ENCODE measurements at places on chromosomes 13 and 19.
A peak's percentile ranks its signal among the peaks of the same experiment; 100 is the strongest.

GRCh38 chr19:48271531-48272151 lies 1.8 kb downstream of the ZNF114 start:
- peak; percentile 29 for DNase-seq

DNA sequence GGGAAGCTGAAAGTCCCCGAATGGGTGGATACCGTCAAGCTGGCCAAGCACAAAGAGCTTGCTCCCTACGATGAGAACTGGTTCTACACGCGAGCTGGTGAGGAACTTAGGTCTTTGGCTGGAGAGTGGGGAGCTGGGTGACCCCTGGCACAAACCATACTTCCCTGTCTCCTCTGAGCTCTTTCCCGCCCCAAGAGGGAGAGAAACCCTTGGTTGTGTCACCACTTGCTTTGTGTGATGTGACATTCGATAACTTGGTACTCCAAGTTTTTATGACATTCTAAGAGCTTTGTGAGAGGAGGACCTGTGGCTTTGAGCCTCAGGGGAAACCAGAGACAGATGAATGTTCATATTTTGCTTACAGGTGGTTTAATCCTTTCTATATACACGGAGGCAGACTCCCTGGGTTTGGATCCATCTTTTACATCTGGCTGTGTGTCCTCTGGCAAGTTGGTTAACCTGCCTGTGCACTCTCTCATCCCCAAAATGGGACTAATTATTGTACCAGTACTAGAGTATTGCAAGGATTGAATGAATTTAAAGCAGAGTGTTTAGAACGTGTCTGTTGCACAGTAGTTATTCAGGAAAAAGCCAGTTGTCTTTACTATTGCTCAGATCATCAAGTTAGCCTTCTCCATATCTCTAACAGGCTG lies 1.2 kb downstream of the RPS19 start:
- no peak for DNase-seq

GRCh38 chr13:67148161-67148571 lies 82.0 kb downstream of the PCDH9 start:
- DNase-seq, result no peak

GRCh38 chr13:57740719-57741118 lies 109.2 kb downstream of the PCDH17 start:
- DNase-seq, result no peak

DNA sequence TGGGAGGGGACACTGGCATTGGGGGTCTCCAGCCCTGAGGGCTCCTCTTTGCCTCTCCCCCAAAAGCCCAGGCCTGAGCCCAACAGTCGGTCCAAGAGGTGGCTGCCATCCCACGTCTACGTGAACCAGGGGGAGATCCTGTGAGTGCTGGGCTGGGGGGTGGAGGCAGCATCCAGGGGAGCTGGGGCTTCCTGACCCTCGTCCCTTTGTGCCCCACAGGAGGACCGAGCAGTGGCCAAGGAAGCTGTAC lies 6.8 kb downstream of the PTOV1 start:
- DNase-seq, result no peak

GRCh38 chr13:23212671-23213070 lies 31.9 kb downstream of the SGCG start:
- DNase-seq, result no peak

- DNase-seq, result peak; percentile 53
These were observed 2.8 kb downstream of the UBA2 start for GRCh38 chr19:34430738-34431625.

DNA sequence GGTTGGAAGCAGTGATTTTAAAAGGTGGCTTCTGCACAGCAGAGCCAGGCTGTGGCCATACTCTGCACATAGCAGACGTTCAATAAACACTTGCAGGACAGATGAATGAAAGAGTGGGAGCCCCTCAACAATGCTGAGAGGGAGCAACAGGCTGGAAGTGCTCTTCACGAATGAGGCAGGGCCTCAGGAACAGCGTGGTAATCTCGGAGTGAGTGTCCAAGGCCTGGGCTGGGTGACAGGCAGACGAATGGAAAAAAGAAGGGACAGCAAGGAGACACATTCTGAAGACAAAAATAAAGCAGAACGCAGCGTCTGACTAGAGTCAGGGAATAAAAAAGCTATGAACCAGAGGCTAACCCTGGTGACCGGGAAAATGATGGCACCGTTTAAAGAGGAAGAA lies 11.1 kb downstream of the GJA3 start:
- no peak for DNase-seq

GRCh38 chr13:74922963-74923362 lies 559.0 kb downstream of the TBC1D4 start:
- no peak for DNase-seq

DNA sequence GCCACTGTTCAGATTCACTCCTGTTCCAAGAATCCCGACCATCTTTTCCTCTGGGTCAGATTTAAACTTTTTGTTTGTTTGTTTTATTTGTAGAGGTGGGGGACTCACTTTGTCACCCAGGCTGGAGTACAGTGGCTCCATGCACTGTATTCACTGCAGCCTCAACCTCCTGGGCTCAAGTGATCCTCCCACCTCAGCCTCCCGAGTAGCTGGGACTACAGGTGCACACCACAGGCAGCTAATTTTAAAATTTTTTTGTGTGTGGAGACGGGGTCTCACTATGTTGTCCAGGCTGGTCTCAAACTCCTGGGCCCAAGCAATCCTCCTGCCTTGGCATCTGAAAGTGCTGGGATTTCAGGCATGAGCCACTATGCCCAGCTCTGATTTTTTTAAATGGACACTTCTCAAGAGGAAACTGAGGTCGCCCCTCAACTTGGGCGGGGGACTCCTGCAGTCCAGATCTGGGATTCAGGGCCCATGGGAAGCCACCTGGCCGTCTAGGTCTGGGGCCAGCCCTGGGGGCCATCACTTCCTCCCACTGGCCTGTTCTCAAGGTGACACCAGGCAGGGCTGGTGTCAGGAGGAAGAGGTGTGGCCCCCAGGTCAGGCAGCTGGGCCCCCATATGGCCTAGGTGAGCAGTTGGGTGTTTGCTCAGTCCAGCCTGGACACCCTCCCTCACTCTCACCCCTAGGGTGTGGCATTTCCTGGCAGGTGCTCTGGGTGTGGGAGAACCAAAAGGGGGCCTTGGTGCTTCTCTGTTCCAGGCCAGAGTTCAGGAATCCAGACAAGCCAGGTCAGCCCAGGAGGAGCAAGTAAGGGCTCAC lies 1.3 kb downstream of the B3GNT3 start:
- DNase-seq, result no peak

DNA sequence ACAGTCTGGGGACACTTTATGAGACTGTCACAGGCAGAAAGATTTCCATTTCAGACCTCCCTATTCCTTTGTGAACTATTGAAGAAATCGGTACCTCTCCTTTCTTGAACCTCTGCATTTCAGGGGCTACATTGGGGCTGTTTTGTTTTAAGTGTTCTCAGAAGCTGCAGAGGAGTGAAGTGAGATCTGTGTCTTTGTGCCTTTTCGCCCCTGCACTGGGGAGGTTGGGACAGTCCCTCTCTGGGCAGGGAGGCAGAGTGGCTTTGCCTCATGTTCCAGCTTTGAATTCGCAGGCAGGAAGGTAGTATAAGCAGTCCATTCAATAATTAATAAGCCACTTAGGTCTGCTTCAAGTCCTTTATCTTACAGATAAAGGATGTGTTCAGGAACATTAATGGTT lies 9.5 kb upstream of the AMER2 start:
- no peak for DNase-seq

- no peak for DNase-seq
These were observed 94.2 kb downstream of the ZDHHC20 start for GRCh38 chr13:21364916-21365315.

DNA sequence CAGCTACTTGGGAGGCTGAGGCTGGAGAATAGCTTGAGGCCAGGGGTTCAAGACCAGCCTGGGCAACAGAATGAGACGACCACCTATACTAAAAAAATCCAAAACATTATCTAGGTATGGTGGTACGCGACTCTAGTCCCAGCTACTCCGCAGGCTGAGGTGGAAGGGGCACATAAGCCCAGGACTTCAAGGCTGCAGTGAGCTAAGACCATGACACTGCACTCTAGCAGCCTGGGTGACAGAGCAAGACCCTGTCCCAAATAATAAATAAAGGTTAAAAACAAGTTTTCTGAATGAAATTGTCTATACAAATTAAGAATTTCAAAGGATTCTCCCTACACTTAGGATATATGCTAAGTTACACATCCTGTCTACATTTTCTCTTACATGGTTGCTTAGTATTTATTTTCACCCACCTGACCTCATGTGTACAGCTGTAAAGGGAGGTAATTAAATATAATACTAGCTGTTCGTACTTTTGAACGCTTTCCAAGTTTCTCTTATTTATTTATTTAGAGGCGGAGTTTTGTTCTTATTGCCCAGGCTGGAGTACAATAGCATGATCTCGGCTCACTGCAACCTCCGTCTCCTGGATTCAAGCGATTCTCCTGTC lies 1.6 kb downstream of the SLC25A30 start:
- no peak for DNase-seq

DNA sequence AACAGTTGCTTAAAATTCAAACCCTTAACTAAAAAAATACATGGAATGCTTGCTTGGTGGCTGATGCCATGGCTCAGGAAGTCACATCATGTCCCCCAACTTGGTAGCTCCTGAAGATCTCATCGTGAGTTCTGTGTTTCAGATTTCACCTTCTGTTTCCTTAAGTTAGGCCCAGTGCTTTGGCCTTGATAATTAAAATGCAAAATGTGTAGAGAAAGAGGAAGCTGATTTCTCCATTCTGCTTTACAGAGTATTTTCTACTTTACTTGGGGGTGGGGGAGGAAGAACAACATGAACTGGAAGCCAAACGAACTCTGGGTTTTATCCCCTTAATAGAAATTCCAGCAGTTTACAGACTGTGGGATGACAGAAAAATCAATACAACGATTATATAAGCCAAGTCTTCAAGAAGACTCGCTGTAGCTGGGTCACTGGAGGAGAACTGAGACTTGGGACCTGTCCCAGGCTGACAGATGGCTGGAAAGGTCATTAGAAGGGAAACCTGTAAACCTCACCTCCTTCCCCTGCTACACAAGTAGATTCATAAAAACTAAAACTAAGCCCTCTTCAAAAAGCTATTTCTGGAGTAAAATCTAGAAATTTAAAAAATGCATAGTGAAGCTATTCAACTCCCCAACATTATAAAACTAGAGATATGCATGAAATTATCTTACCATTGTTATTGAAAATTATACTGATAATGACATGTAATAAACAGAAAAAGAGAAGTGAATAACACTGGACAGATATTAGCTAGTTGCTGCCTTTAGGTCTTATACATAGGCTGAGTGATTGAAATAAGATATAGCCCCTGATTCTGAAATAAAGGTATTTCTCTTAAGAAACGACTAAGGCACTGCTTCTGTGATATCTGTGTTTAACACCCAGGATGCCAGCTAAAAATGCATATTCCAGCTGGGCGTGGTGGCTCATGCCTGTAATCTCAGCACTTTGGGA lies 22.1 kb upstream of the GGACT start:
- DNase-seq, result no peak

GRCh38 chr19:39082745-39083598 lies 1.2 kb upstream of the ACP7 start:
- no peak for DNase-seq

DNA sequence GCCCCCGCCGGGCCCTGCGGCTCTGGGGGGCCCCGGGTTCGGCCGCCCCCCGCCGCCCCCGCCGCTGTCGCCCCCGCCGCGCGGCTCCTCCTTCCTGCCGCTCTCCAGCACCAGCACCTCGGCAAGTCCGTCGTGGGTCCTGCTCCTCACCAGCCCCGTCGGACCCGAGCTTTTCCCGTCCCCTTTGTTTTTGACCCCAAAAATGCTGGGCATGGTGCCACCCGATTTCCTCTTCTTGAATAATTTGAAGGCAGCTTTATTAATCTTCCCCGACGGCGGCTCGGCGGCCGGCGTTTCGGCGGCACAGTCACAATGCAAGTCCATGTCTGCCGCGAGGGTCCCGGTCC lies 945 bp downstream of the AMER2 start:
- DNase-seq, result no peak

GRCh38 chr13:36445891-36446351 lies 13.6 kb downstream of the CCNA1 start:
- no peak for DNase-seq

- DNase-seq, result no peak
These were observed 12.0 kb downstream of the TGDS start for GRCh38 chr13:94583926-94584325.

DNA sequence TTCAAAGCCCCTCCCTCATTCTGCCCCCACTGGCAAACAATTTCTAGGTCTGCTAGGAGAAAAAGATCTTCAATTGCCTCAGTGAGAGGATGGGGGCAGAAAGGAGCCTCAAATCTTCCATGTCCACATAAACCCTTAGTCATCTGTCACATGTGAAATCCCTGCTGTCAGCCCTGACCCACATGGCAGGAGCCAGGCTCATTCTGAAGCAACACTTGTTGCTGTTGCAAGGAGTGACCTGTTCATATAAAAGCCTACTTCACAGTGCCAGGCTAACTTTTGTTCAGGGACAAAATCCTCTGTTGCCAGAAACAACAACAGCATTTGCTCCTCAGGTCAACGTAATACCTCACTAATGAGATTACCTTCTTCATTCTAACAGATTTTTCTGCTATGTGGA lies 70.5 kb downstream of the IRS2 start:
- no peak for DNase-seq

DNA sequence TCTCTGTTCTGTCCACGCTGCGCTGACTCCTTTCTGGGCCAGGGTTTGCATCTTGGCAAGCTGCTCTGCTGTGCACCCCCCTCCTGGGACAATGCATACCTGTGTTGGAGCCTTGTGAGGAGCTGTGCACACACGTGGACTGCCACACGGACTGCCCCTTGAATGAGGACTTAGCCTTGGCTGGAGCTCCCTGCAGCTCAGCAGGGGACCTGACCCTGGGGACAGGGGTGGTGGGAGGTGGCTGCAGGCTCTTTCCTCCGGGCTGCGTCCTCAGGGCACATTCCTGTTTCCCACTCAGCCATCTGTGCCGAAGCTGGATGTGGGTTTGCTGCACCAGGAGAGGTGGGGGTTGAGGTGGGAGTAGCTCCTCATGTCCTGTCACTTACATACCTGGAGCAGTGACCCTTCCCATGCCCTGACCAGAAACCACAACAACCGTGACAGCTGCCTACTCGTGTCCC lies 8.2 kb downstream of the RAB11B start:
- DNase-seq, result no peak

- DNase-seq, result no peak
These were observed 19.7 kb downstream of the FBXL12 start for GRCh38 chr19:9799162-9799561.

- DNase-seq, result peak; percentile 42
These were observed 288.7 kb downstream of the FOXO1 start for GRCh38 chr13:40377783-40378182.

GRCh38 chr19:9456018-9456689 lies 20.8 kb upstream of the ZNF266 start:
- DNase-seq, result no peak

DNA sequence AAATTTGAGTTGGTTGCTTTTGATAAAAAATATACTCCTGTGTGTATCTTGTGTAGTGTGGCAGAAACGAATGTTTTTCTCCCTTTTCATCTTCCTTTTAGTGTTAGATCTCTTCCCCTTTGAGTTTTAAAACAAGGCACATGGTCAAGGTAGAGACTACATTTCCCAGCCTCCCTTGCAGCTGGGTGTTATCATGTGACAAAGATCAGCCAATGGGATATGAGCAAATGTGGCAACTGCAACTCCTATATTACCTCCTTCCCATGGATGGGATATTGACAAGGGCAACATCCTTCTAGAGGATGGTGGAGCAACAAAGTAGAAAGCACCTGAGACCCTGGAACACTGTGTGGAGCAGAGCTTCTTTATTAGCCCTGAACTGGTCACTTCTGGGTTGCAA lies 42.4 kb downstream of the ADGRE3 start:
- no peak for DNase-seq
